Naive B cell (primary cell): ENCODE measurements at places on chromosomes 7 and 10.

- peak; percentile 59 for DNase-seq
These were observed at the start of gene STX1A for GRCh38 chr7:73718905-73719805. Gene STX1A (minus strand): TSS chr7:73719669. CDS start chr7:73719631, 38 bp downstream.

GRCh38 chr7:66928388-66928787 is 7.4 kb downstream of the TMEM248 start:
- no peak for DNase-seq

DNA sequence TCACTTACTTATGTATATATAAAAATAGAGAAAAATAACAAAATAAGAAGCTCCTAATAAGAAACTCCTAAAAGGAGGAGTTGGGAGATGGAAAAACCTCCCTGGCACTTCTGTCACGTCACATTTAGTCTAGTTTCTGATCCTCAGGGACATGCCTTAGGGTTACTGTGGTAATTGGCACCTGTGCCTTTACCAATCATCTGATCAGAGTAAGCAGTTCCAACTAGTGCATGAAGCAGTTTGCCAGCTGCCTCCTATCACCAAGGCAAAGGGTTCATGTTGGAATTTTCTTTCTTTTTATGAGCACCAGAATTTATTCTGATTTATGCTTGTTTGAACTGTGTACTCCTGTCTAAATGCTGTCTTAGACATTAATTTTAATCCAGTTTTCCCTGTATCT is 49.9 kb downstream of the ARL4A start:
- no peak for DNase-seq

DNA sequence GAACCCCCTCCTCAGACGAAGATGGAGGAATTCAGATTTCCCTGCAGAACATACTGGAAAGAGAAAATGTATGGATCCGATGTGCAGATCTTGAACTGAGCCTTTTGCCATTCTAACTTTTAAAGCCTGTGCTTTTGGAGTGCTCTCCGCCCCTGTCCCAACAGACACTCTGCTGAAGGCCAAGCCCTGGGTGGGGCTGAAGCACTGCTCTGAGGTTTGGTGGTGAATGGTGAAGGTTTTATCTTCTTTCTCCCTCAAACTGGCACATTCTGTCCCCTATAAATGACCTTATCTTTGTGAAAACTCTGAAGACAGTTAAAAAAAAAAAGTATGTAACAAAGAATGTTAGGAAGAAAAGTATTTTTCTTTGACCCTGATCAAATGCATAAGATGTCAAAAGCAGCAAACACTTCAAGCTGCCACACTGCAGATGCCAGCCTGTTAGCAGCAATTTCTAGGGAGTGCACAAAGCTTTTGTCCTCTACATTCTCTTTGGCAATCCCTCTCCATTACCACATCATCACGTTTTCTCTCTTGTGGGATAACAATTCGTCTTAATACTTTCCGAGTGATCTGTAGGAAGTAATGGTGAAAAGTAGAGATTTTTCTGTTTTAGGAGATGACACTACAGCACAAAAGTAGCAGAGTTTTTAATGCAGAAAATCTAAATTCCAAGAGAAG is 137.3 kb upstream of the CCDC6 start:
- DNase-seq: no peak

DNA sequence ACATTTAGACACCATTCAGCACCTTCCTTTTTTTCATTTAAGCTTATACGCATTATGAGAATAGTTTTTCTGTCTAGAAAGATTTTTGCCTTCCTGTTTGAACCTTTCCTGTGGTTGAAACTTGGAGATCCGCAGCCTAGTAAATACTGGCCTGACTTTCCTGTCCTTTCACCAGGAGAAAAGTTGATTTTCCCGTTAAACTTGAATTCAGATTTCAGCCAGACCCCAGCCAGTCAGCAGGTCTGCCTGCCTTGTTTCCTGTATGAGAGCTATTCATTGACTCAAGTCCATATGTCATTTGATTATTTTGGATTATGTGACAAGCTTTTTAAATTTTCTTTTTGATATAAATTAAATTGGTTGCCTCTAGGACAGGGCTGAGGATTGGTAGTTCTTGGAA is 71.5 kb downstream of the EVX1 start:
- no peak for DNase-seq

DNA sequence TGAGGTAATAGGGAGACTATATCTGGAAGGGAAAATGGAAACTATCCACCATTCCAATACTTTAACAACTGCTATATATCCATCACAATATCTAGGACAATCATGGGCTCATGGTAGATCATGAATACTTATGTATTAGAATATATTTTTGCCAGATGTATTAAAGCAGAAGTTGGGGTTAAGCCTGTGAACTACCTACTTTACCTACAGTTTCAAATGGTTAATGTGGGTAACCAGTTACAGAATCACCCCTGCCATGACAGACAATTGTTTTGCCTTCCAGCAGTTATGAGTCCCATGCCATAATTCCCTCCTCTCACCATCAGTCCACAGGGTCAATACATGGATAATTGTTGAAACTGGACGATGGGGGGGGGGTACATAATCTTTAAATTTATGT is 29.9 kb upstream of the RAPGEF5 start:
- no peak for DNase-seq

GRCh38 chr7:102019461-102019860 is 202.0 kb downstream of the CUX1 start:
- no peak for DNase-seq

GRCh38 chr7:1742555-1743303 is 72.7 kb downstream of the ELFN1 start:
- DNase-seq: no peak

- DNase-seq: no peak
These were observed 83.5 kb downstream of the FAS start for GRCh38 chr10:89074120-89074519.

DNA sequence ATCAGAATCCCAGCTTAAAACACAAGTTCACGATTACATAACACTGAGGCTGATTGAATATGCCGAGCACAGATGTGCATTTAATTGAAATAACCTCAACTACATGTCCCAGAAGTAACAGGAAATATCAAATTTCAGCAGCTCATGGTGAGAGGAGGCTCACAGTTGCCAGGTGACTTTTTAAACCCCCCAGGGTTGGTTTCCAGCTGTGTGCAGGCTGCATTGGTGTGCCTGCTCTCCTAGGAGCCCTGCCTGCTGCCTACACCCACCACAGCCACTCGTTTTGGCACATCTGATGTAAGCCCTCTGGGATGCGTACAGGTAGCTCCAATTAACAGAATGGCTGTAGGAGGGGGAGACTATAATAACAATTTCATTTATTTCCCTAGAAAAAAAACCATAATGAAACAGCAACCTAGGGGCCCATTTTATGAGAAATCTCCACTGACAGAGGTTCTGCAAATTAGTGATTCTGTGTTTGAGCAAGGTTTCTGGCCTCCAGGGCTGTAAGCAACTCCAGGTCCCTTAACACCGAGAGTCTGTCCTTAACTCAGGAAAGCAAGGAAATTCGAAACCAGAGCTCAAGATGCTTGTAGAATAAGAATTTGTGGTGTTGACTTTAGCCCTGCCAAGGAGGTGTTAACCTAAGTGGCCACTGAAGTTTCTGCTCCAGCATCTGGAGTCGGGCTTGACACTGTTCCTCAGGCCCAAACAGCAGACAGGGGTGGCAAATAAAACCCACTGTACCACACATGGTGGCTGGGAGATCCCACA is 161.9 kb downstream of the BMPER start:
- no peak for DNase-seq

DNA sequence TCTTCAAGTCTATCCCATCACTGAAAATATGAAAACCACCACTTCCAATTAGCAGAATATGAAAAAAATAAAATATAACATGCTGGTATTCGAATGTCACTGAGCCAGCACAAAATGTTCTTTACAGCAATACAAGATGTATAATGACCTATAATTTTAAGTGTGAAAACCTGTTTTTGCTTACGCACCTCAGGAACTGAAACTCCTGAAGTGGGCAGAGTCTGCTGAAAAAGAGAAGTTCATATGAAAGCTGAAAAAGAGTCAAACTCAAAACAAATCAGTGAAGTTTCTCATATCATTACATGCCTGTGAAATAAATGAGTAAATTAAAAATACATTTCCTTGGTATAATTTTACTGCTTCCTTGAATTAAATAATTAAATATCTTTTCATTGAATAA is 272.5 kb downstream of the DGKB start:
- no peak for DNase-seq

DNA sequence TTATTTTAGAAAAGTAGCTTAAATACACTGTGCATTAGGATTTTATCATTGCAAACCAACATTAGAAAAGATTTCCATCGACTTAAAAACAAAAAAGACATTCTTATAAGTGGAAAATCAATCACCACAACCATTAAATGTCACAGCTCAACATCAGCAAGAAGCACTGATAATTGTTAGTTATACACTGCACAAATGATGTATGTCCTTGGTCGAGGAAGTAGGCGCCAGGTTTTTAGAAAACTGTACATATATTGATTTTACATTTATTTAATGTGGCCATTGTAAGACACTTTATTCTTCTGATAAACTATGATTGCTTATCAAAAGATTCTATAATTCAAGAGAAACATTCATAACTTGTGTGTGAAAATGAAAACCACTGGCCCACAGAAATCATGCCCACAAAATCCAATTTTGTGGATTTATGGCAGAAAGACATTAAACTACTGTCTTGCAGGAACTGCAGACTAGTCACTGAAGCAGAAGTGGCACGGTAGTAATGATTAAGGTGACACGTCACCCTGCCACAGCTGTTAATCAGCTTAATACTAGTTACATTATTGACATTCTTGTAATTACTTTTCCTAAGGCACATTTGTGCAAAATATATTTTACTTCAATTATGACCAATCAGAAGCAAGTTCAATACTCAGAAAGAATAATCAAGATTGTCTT is 79.4 kb downstream of the VPS41 start:
- no peak for DNase-seq

GRCh38 chr10:69361303-69361614 is 55.5 kb downstream of the TACR2 start:
- no peak for DNase-seq

DNA sequence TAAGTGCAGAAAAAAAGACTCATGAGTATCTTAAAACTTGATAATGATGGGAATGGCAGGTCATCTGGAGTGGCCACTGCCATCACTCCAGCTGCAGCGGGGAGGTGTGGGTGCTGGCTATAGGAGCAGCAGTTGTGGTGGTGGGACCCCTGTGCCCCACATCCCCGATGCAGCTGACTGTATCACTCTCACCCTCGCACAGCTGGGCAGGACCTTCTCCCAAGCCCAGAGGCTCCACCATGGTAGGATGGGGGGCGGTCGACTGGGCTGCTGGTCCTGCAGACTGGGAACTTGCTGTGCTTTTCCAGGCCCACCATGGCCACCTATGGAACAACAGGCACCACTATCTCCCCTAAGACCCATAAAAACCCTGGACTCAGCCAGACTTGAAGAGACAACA is 844.4 kb downstream of the SORCS1 start:
- no peak for DNase-seq

DNA sequence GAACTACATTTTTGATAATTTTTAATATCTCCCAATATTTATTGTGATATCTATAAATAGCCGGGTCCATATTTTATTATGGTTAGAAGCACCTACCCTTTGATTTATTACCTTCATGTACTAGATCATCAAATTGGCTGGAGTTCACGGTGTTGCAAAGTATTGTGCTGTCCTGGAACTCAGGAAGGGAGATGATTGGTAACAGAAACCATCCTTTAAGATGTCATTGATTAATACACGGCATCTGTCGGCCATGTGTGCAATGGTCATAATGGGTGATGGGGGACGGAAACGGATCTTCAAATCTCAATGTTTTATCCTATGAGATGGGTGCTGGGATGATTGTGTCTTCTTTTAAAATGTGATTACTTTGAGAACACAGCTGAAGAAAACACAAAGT is 157.0 kb downstream of the NEBL start:
- no peak for DNase-seq

DNA sequence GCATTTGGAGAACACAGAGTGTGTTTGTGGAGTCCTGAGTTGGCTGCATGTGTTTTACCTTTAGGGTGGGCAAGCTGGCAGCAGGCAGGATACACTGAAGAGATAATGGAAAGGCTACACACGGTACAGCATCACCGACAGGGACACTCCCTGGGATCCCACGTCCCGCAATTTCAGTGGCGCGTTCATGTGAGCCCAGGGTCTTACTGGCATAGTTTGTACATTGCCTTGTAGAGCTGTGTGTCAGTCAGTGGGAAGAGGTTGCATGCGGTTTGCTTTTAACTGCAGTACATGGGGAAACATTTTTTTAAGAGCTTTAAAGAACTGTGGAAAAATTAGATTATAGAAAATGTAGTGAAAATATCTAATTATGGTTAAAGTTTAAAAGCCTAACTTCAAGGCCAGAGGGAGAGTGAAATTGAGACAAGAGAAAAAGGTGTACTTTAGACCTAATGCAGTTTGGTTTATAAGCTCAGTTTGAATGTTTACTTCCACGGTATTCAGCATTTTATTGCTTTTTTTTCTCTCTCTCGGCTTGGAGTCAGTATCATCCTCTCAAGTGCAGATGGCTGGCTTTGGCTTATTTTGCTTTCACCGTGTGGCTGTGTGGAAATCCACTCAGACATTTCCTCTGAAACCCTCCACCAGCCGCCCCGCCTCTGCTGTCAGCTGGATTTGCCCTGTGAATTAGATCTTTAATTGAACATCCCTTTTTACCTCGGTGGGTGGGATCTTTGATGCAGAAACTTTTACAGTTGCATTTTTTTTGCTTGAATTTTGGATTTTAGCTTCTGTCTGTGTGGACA is 364.2 kb upstream of the COBL start:
- DNase-seq: no peak

- DNase-seq: no peak
These were observed 19.0 kb downstream of the GDI2 start for GRCh38 chr10:5794236-5794635.

DNA sequence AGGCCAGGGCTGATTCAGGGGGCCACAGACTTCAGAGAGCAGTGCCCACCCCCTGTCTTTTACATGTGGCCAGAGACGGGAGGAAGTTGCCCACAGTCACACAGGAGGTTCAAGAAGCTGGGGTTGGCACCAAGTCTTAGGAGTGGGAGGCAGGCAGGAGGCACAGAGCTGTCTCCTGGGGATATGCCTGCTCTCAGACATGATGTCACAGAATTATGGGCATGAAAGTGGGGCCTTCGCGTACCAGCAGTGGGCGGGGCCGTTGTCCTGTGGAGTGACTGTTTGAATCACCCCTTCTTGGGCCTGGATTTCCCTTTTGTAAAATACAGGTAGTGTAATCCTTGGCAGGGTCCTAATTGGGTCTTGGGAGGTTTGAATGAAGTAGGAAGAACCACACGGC is 81.2 kb upstream of the PPIF start:
- DNase-seq: no peak

DNA sequence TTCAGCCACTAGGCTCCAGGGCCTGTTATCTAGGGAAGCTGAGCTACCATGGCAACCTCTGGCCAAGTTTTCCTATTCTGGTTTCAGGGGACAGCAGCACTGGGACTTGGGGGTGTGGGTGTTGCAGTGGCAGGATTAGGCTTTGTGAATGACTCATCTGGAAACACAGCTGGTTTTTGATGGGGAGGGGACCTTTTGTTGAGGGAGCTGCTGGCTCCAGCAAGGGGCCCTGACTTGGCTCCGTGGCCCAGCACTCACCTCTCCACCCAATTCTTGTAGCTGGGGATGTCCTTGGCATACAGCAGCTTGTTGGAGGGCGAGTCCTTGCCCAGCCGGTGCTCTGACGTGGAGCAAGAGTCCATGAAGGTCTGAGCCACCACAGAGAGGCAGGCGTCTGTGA is 435.9 kb downstream of the PLXNA4 start:
- DNase-seq: no peak
